Lower lobe of right lung (tissue), 2 donors: ENCODE measurements at places on chromosomes 16 and 17. TPM values are rescaled to one million over a fixed set of nuclear protein-coding genes. Genes with fewer than 3 reads are reported as not detected.

Gene KRTAP4-3
- not detected for total RNA-seq

Gene TLCD3B
- total RNA-seq = not detected

- no peak for DNase-seq
Observed at GRCh38 chr16:24681793-24682192, 47.7 kb upstream of the TNRC6A start.

- DNase-seq = no peak
Observed at GRCh38 chr17:65674246-65675045, 113.0 kb upstream of the AXIN2 start.

DNA sequence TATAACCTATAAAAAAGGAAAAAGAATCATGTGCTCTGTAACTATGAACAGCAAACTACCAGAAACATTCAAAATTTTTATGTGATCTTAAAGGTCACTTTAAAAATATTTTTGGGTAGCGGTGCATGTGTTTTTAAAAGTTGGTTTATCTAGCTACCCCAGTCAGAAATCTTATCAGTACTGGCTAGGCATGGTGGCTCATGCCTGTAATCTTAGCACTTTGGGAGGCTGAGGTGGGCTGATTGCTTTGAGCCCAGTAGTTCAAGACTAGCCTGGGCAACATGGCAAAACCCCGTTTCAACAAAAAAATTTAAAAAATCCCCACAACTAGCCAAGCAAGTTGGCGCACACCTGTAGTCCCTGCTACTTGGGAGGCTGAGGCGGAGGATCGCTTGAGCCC, 3.7 kb downstream of the CAPNS2 start:
- DNase-seq = no peak
